Activated CD4-positive, alpha-beta T cell treated with anti-CD3 and anti-CD28 coated beads, Interleukin-2, amount 50 U/mL, for 24 hours (primary cell): ENCODE measurements at places on chromosomes 2 and 18.

DNA sequence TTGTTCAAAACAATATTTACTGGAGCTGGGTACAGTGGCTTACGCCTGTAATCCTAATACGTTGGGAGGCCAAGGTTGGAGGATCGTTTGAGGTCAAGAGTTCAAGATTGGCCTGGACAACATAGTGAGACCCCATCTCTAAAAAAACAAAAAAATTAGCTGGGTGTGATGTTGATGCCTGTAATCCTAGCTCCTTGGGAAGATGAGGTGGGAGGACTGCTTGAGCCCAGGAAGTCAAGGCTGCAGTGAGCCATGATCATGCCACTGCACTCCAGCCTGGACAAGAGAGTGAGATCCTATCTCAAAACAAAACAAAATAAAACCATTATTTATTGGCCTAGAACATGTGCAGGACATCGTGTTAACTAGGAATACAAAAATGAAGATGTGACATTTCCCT, 77.5 kb downstream of the COLEC12 start:
- no peak for DNase-seq

- no peak for DNase-seq
Measured at GRCh38 chr18:70290482-70291294, 1.8 kb downstream of the SOCS6 start.

GRCh38 chr2:67037655-67038054, 359.5 kb upstream of the ETAA1 start:
- no peak for DNase-seq

GRCh38 chr2:188369365-188369764, 77.7 kb downstream of the GULP1 start:
- no peak for DNase-seq

DNA sequence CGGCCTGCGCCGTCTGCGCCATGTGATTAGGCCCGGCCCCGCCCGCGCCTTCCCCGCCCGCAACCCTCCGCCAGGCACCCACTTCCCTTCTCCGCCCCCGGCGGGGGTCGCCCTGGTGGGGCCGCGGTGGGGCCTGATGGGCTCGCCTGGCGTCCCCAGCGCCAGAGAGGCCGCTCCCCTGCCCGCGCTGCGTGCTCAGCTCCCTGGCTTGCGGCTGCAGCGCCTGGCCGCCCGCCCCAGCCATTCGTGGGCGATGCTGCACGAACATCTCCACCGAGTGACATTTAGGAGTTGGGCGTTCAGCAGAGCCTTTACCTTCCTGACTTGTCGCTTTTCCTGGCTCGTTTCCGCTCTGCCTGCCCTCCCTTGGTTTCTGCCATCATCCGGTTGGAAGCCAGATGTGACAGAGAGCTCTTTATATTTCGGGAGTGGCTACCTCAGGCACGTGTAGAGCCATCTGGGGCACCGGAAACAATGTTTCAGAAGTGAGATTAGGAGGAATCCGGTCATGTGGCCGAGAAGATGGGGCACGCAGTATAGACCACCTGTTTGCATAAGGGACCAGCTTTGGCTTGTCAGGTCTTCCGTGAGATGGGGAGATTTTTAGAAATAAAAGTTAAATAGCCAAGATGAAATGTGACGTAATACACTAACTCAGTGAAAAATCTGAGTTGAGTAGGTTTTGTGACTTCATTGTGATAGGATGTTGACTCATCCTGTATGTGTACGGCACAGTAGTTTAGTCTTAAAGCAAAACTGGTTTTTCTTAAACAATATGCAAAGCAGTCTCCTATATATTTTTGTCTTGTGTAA, 1.2 kb downstream of the GLS start:
- DNase-seq: peak; percentile 58
